WTC11 (cell line): ENCODE measurements at places on chromosomes 16 and 17. TPM values are rescaled to one million over a fixed set of nuclear protein-coding genes. Genes with fewer than 3 reads are reported as not detected.

DNA sequence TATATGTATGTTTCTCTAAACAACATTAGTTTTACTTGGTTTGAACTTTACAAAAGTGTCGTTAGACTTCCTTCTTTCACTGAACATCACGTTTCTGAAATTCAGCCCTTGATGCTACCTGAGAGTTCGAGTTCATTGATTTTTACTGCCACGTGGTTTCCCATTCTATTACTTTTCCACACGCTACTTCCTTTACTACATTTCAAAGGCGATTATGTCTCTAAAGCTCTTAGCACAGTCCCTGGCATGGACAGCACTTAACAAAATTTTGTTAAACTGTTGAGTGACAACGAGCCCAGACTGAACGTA, 15.9 kb upstream of the ARHGAP17 start:
- H3K4me1 ChIP-seq = peaks cover 12% of the 10 kb centered on the region
- no peak for DNase-seq
- H3K27me3 ChIP-seq = peaks cover 17% of the 10 kb centered on the region
- peak overlapping the region; percentile 71 for H3K4me3 ChIP-seq

NPIPB6 gene
- 0.83 to 2.6 TPM (median 2.5 TPM) in 3 replicates for total RNA-seq

DNA sequence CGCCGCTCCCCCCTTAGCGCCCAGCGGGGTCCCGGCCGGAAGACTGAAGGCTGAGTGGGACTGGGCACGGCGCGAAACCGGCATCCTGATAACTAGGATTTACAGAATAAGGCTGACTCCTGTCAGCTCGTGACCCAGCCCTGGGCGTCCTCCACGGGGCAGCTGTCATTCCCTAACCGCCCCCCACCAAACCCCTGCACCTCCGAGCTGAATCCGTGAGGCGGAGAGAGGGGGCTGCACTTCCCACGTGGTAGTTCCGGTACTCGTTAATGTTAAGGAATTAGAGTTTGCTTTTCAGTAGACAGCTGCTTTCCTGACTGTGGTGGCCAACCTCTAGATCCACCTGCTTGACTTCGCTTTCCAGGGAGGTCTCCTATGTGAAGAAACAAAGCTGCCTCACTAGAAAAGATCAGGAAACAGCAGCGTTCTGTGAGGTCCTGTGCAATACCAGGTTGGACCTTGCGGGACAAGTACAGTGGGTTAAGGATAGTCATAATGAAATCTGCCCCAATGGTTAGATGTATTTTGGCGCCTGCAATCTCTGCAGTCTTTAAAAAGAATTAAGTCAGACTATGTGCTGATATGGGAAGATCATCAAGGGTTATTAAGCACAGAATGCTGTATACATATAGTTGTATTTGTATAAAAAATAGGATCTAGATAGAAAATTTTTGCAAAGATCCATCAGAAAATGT, 1.1 kb upstream of the WBP2 start:
- H3K27ac ChIP-seq = peak overlapping the region; percentile 98
- DNase-seq = no peak
- peaks cover 12% of the 10 kb centered on the region for H3K4me1 ChIP-seq
- H3K4me3 ChIP-seq = no peak overlapping the region

DNA sequence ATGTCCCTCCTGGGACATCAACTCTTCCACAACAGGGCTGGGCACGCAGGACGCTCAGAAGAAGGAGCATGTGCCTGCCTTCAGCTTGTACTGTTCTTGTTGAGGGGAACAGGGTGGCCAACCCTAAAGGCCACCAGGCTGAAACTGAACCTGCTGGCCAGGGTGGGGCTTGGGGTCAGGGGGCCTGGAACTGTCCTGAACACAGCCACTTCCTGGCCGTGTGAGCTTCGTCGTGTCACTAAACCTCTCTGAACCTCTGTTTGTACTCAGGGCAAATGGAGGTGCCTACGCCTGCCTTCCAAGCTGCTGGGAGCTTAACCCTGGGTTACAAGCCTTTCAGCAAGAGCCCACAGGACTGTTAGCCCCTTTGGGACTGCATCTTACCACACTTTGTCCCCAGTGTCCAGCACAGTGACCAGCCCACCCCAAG, 6.7 kb downstream of the ARHGAP27 start:
- peaks cover 36% of the 10 kb centered on the region for H3K4me1 ChIP-seq
- peak overlapping the region; percentile 68 for H3K4me3 ChIP-seq
- H3K36me3 ChIP-seq = peaks cover 4% of the 10 kb centered on the region
- no peak for DNase-seq

GRCh38 chr16:55565086-55565485, 1.4 kb upstream of the CAPNS2 start:
- no peak for DNase-seq
- H3K4me1 ChIP-seq = no peaks in the 10 kb centered on the region
- no peaks in the 10 kb centered on the region for H3K36me3 ChIP-seq
- H3K4me3 ChIP-seq = no peak overlapping the region
- no peaks in the 10 kb centered on the region for H3K27me3 ChIP-seq
- no peak overlapping the region for H3K27ac ChIP-seq

GRCh38 chr16:70749681-70750601, 51.0 kb downstream of the VAC14 start:
- DNase-seq = peak; percentile 46
- no peaks in the 10 kb centered on the region for H3K36me3 ChIP-seq
- H3K27me3 ChIP-seq = no peaks in the 10 kb centered on the region
- peaks cover 13% of the 10 kb centered on the region for H3K4me1 ChIP-seq
- no peak overlapping the region for H3K4me3 ChIP-seq

DNA sequence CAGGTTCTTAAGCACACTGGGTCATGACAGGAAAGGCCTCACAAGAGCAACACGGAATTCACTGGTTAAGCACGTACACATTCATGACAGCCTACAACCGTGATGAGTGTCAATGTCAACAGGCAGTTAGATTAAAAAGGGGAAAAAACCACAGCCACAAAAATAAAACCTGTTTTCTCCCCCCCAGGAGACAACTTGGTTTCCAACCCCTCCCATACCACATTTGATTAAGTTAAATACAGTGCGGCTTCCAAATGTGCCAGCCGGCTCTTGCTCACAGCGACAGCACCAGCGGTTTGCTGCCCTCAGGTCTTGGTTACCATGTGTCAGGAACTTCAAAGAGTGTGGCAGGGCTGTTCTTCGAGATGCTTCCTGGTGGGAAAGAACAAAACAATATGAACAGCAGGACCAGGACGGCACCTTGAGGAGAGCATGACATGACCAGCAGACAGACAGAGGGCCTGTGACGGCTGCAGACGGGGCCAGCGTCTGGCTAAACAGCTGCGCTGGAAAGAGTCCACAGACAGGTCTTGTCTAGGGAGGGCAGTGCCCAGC, 193.6 kb downstream of the PARN start:
- no peak for DNase-seq
- peak overlapping the region; percentile 80 for H3K27ac ChIP-seq
- H3K4me1 ChIP-seq = peaks cover 11% of the 10 kb centered on the region
- H3K36me3 ChIP-seq = peaks cover 12% of the 10 kb centered on the region
- H3K4me3 ChIP-seq = no peak overlapping the region

GRCh38 chr16:85715169-85716021, 26.6 kb upstream of the GINS2 start:
- H3K27ac ChIP-seq = no peak overlapping the region
- H3K27me3 ChIP-seq = peaks cover 19% of the 10 kb centered on the region
- no peak for DNase-seq
- peak overlapping the region; percentile 58 for H3K4me3 ChIP-seq
- peaks cover 14% of the 10 kb centered on the region for H3K36me3 ChIP-seq

GRCh38 chr17:57444682-57445450, 188.5 kb downstream of the MSI2 start:
- H3K4me1 ChIP-seq = peaks cover 52% of the 10 kb centered on the region
- no peak for DNase-seq
- H3K27ac ChIP-seq = no peak overlapping the region
- H3K4me3 ChIP-seq = no peak overlapping the region
- H3K36me3 ChIP-seq = no peaks in the 10 kb centered on the region

- no peak for DNase-seq
- H3K27me3 ChIP-seq = peaks cover 23% of the 10 kb centered on the region
- peaks cover 4% of the 10 kb centered on the region for H3K4me1 ChIP-seq
- no peak overlapping the region for H3K27ac ChIP-seq
- H3K4me3 ChIP-seq = no peak overlapping the region
- peaks cover 2% of the 10 kb centered on the region for H3K36me3 ChIP-seq
Observed at GRCh38 chr17:28216528-28216927, 102.5 kb upstream of the TMEM97 start.

- DNase-seq = no peak
- no peak overlapping the region for H3K27ac ChIP-seq
- H3K36me3 ChIP-seq = no peaks in the 10 kb centered on the region
Observed at GRCh38 chr16:50499254-50499653, 48.9 kb upstream of the NKD1 start.

AHSP gene
- total RNA-seq = 0.60 to 0.81 TPM in 2 of 3 replicates, not detected in the other

DNA sequence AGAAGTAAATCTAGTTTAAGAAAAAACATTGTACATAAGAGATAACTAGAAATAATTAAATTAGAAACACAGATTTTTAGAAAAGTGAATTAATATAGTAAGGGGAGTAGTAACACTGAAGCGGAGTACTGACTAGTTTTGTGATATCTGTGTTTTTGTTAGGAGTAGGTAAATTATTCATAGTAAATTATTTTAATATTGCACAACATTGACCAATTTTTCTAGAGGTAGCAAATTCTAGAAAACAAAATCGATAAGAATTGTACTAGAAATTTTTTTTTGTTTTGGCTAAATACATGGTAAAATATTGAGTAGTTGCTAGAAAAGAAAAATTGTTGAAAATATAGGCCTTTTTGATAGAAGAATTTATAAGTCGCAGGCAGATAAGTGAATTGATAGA, 156.5 kb downstream of the CHD9 start:
- H3K27me3 ChIP-seq = no peaks in the 10 kb centered on the region
- H3K36me3 ChIP-seq = peaks cover 37% of the 10 kb centered on the region
- DNase-seq = no peak
- peaks cover 37% of the 10 kb centered on the region for H3K4me1 ChIP-seq

- peaks cover 2% of the 10 kb centered on the region for H3K4me1 ChIP-seq
- no peak overlapping the region for H3K4me3 ChIP-seq
- DNase-seq = no peak
- H3K27ac ChIP-seq = peak overlapping the region; percentile 5; the same call in 1 of the 2 replicates
- no peaks in the 10 kb centered on the region for H3K27me3 ChIP-seq
Observed at GRCh38 chr16:70304892-70305448, 6.0 kb downstream of the DDX19B start.

DNA sequence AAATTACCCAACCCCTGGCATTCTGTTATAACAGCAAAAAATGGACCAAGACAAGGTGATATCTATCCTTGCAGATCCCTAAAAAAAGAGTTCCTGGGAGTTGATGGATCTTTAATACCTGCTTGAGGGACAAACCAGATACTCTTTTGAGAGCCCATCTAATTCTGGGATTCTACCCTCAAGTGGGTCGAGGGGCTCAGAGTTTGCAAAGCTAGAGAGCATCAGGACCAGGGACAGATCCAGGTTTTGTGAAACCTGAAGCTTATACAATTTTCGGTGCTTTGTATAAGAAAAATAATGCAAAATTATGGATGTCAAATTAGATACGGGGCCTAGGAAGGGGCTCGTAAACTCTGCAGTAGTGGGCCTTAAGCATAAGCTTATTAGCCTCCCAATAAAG, 130.5 kb upstream of the CRHR1 start:
- no peak overlapping the region for H3K27ac ChIP-seq
- no peaks in the 10 kb centered on the region for H3K36me3 ChIP-seq
- no peak for DNase-seq

EVPL gene
- total RNA-seq = 0.46 to 1.3 TPM (median 0.62 TPM) in 3 replicates

DNA sequence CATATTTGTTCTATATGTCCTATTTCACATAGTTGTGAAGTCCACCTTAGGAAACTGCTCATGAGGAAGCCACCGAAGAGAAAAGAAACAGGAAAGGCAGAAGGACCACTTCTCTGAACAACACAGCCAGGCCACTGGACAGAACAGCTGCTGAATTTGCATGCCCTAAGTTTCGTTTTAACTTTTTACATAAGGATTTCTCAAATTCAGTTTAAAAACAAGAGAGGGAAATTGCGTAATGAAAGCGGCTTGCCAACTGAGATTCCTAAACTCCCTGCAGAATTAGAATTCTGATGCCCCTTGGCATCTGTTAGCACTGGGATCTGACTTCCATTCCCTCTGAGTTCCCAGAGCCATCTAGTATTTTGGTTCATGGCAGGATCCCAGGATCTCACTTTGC, 5.0 kb upstream of the CCL8 start:
- no peak overlapping the region for H3K27ac ChIP-seq
- DNase-seq = no peak
- no peaks in the 10 kb centered on the region; the same call in 1 of the 2 replicates for H3K4me1 ChIP-seq
- peaks cover 18% of the 10 kb centered on the region for H3K27me3 ChIP-seq

TUBB3 gene
- total RNA-seq = 150 to 209 TPM (median 163 TPM) in 3 replicates

DNA sequence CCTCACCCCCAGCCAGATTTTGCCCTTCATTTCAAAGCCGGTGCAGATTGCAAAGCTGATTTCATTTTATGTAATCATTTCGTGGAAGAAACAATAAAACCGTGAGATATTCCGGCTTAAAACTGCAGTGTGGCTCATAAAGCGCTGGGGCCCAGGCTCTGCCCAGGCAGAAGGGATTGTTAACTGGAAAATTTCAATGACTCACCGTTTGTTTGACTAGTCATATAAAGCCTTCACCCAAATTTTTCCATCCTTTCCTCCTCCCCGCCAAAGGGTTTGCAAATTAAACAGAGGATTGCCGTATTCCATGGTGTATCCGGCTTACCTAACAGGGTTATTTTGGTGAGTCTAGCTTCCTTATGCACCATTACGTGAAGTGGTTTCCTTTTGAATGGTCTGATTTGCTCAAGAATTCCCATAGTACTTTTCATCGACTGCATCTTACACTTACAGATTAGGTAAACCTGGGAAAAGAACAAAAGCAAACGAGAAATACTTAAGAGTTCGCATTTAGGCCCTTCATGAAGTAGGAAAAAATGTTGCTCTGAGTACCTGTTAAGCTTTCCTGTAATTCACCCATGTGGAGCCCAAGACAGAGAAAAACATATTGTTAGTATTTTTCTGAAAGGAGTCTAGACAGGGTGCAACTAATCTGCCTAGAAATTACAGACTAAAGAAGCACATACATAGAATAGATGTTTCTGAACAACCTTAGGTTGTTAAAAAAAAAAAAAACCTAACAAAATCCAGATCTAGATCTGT, 949 bp upstream of the GSPT1 start:
- no peak for DNase-seq
- peaks cover 27% of the 10 kb centered on the region for H3K4me1 ChIP-seq
- H3K4me3 ChIP-seq = peak overlapping the region; percentile 78

GRCh38 chr17:28655160-28655559, 6.5 kb downstream of the SDF2 start:
- no peaks in the 10 kb centered on the region for H3K4me1 ChIP-seq
- H3K27ac ChIP-seq = no peak overlapping the region
- 0 out of 2 replicates have a peak, but pooled peaks cover 3% of the 10 kb centered on the region for H3K27me3 ChIP-seq
- H3K4me3 ChIP-seq = no peak overlapping the region
- H3K36me3 ChIP-seq = peaks cover 30% of the 10 kb centered on the region
- no peak for DNase-seq

SCGB1C2 gene
- not detected in 3 replicates for total RNA-seq
